ENCODE measurements at places on chromosomes 4 and X. TPM values are rescaled to one million over a fixed set of nuclear protein-coding genes. Genes with fewer than 3 reads are reported as not detected.
A peak's percentile ranks its signal among the peaks of the same experiment; 100 is the strongest.

CT83 gene
- not detected for total RNA-seq

GRCh38 chrX:127459790-127460189, 592.4 kb downstream of the ACTRT1 start:
- DNase-seq: peak; percentile 57

DNA sequence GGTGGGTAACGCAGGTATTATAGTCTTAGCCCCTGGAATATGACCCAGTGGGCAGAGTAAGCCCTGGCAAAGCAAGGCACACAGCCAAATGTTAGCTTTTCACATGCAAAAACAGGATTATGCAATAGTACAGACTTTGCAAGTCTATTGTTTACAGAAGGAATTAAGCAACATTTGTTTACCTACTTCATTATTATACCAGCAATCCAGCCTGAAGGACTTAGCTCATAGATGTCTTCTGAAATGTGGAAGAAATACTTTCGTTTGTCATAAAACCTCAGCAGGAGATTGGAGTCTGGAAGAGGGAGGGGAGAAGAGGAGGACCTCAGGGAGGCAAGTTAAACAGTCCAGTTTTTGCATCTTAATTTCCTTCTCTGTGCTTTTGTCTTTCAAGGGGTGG, 226.7 kb upstream of the CENPE start:
- no peak for DNase-seq

- DNase-seq: no peak
Observed at GRCh38 chrX:24347881-24348280, 12.6 kb upstream of the SUPT20HL1 start.

- no peak for DNase-seq
Observed at GRCh38 chr4:90185416-90185815, 58.2 kb downstream of the CCSER1 start.

SLC9A7 gene
- total RNA-seq: 5.9 TPM

RBM41 gene
- 19.4 TPM for total RNA-seq

- no peak for DNase-seq
Observed at GRCh38 chr4:87405211-87405820, 14.3 kb upstream of the HSD17B11 start.

DNA sequence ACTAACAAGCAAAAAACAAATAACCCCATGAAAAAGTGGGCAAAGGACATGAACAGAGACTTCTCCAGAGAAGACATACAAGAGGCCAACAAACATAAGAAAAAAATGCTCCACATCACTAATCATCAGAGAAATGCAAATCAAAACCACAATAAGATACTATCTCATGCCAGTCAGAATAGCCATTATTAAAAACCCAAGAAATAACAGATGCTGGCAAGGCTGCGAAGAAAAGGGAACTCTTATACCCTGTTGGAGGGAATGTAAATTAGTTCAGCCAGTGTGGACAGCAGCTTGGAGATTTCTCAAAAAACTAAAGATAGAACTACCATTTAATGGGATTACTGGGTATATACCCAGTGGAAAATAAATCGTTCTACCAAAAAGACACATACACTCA, 79.6 kb downstream of the MAPK10 start:
- DNase-seq: no peak

GRCh38 chr4:176034499-176034898, 31.1 kb upstream of the WDR17 start:
- DNase-seq: no peak

DCX gene
- total RNA-seq: 2.0 TPM

DNA sequence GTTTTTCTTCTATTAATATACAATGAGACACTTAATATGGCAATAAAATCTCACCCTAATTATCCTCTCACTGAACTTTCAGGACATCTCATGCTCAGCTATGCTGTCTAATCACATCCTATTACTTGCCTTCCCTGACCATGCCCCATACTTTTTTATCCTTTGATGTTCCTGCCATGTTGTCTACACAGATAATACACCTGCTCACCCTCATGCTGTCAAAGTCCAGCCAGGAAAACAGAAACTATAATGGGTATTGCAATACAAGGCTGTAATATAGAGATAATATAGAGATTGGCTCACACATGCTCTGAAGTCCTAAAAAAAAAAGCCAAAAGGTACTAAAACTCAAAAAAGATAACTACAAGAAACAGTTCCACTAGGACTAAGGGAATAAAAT, 305.4 kb downstream of the PRDM5 start:
- no peak for DNase-seq

NAP1L3 gene
- total RNA-seq: 89.6 TPM

DNA sequence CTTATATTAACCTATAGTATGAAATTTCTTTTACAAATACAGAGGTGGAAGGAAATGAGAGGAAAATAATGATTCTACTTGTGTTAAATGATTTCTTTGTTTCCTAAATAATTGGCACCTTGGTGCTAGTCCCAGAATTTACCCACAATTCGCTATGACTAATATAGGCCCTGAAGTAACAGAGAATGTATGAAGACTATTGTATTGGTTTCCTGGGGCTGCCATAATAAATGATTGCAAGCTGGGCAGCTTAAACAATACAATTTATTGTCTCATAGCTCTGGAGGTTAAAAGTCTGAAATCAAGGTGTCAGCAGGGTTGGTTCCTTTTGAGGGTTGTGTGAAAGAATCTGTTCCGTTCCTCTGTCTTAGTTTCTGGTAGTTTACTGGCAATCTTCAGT, 74.8 kb upstream of the GPRIN3 start:
- DNase-seq: no peak

DNA sequence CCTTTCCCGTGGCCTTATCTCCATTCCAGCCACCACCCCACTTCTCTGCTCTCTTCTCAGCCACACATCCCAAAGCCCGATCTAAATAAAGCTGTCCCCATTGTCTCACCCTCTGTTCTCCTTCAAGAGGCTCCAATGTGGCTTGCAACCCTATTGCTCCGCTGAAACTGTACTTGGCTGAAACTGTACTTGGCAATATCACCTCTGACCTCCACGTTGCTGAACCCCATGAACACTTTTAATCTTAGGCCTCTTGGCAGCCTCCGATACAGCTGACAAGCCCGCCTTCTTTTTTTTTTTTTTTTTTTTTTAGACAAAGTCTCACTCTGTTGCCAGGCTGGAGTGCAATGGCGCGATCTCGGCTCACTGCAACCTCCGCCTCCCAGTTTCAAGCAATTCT, 12.1 kb downstream of the DCTD start:
- no peak for DNase-seq

DNA sequence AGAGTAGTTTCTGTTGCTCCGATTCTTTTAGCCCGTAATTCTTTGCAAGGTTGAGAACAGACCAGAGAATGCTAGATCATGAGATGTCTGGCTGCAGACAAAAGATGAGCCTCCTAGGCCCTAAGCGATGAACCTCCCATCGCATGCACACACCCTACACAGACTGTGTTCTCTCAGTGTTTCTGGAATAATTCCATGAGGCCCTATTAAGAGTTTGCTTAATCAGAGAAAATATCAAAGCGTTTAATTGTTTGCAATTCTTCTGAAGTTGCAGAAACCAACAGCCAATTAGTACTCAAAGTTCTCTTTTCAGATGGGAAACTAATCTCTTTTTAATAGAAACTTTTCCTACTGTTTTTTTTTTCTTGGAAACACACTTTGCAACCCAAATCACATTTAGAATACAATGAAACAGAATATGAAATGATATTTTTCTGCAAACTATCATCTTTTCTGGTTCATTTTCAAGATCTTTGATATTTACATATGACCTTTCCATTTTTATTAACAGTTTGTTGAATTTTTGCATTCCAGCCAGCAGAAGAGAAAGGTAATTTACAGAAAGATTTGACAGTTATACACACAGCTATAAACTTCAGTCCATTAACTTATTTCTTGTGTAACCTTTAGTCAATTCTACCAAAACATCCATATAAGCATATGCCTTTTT, 1525.6 kb downstream of the ARAP2 start:
- no peak for DNase-seq

DNA sequence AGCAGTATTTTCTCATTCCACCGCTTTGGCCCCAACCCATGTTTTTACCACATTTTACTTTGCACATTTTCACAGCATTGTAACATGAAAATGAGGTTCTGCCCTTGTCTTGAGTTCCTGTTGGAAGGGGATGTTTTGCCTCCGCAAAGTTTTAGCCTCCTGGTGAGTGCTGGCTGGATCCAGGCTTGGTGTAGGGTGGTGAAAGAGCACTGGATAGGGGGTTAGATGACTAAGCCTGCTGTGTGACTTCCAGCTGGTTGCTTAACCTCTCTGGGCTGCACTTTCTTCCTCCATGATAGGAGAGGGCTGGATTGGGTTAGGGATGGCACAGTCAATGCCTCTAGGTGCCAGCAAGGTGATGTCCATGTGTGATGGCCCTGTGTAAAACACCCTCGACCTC, 28.9 kb downstream of the CYTL1 start:
- DNase-seq: no peak

GRCh38 chr4:149234798-149235197, 580.8 kb downstream of the IQCM start:
- no peak for DNase-seq

GRCh38 chrX:39815631-39816030, 282.1 kb downstream of the BCOR start:
- peak; percentile 56 for DNase-seq

DNA sequence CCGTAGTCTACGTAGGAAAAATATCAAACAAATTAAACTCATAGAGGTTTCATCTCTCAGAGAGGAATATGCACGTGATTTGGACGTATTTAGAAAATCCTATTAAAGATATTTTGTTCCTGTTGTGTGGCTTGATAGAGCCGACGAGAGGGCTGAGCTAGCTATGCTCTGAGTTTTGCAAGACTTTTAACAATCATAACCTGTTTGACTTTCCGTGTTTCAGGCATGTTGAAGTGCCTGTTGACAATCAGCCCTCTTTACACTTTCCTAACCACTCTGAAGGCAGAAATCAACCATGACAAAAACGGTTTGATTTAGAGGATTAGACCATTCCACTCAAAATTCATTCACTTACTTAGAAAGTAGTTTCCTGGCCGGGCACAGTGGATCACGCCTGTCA, 297.3 kb downstream of the ASMT start:
- no peak for DNase-seq

NXF2B gene
- total RNA-seq: not detected

- peak; percentile 68 for DNase-seq
Observed at GRCh38 chr4:2811830-2812611, 19.1 kb downstream of the SH3BP2 start.

DNA sequence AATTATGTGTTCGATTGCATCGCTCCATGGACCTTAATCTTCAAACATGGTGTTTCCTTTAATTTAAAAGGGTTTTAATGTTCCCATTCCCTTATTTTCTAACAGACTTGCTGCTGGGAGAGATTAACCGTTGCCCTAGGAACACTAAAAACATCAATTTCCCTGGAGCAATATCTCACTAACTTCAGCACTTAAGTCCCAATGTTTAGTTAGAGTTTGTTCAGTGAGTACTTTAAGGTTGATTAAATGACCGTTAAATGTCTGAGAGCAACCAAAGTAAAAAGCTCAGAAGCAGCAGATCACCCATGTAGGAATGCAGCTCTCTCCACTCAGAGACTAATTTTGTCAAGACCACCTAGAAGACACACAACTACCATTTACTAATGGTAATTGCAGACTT, 111.2 kb upstream of the PDE5A start:
- no peak for DNase-seq

DNA sequence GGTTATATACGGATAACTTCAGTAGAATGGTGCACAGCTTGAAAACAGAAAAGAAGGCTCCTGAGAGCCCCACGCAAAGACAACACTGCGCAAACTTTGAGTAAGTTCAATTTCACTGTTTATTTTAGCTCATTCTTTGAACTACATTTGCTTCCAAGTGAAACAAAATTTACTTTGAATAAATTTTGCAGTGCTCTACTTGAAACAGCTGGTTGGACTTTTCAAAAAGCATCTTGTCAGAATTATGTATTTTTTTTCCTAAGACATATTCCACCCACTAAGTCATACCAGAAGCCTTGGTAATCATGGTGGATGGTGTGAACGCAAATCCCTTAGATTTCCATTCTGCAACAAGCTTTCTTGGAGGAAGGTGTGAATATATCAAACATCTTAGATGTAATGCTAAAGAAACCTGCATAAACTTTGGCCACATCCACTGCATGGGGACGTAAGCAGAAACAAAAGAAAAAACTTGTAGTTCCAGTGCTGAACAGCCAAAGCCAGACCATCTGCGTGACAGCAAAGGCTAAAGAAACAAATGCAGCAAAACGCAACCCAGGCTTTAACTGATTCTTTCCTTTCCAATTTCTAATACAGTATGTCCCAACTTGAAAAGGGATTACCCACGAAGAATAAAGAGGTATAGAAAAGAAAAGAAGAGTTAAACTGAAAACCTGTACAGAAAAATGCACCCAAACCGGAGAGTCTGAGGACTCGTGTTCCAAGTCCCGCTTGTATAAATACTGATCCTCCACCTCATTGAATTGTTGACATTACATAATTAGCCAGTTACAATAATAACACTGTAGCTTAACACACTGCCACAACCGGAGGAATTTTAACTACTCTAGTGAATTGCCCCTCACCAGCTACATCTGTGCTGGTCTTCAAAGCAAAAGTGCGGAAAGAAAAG, 90.9 kb downstream of the SH3RF1 start:
- no peak for DNase-seq

- peak; percentile 73 for DNase-seq
Observed at GRCh38 chrX:15465896-15466651, 27.1 kb downstream of the PIR start.

DNA sequence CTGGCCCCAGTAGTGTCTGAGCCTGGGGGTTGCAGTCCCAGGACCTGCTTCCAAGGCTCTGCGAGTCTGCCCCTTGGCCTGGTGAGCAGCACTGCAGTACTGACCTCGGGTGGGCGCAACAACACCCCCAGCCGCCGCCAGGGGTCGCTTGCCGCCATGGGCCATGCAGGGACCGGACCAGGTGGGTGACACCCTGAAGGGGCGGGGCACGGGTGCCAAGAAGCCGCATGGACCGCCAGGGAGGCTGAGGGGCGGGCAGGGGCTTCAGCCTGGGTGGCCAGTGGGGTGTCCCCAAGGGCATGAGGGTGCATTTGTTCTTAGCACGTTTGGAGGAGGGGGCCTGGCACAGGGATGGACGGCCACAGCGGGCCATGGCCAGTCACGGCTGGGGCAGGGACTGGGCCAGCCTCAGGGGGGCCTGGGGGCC, 25.0 kb downstream of the TACC3 start:
- peak; percentile 97 for DNase-seq

- DNase-seq: no peak
Observed at GRCh38 chrX:15451913-15452312, 41.2 kb downstream of the PIR start.

DAPP1 gene
- not detected for total RNA-seq

TRPC5OS gene
- total RNA-seq: not detected

- DNase-seq: no peak
Observed at GRCh38 chr4:172578712-172579111, 589.9 kb upstream of the GALNT7 start.

RGS12 gene
- 14.0 TPM for total RNA-seq

DNA sequence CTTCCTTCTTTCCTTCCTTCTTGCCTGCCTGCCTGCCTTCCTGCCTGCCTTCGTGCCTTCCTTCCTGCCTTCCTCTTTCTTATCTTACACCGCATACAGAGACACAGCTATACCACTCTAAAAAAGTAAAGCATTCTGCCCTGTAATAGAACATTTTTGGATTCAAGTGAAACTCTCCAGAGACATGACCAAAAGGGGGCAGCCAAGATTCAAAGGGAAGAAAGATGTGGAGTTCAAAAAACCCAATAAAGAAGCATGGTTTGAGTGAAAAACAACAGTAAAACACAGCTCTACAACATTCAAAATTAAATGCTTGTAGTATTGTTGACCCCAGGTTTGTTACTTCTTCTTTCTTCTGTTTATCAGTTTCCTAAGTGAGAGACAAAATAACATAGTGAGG, 914.9 kb upstream of the PCDH7 start:
- DNase-seq: no peak

REPS2 gene
- 3.7 TPM for total RNA-seq

- DNase-seq: no peak
Observed at GRCh38 chrX:13293700-13294099, 26.2 kb downstream of the ATXN3L start.

All from H9 (cell line).